ENCODE measurements at places on chromosomes 2 and 18.

GRCh38 chr18:48797841-48798255 is 152.9 kb downstream of the SMAD7 start:
- H3K4me1 ChIP-seq: peaks cover 2% of the 10 kb centered on the region
- no peak overlapping the region for H3K27ac ChIP-seq
- H3K4me3 ChIP-seq: no peak overlapping the region
- DNase-seq: no peak
- no peaks in the 10 kb centered on the region for H3K36me3 ChIP-seq
- peaks cover 2% of the 10 kb centered on the region for H3K27me3 ChIP-seq

- DNase-seq: no peak
- H3K4me3 ChIP-seq: no peak overlapping the region
- peak overlapping the region; percentile 91 for H3K27ac ChIP-seq
- H3K4me1 ChIP-seq: peaks cover 28% of the 10 kb centered on the region
- H3K36me3 ChIP-seq: peaks cover 1% of the 10 kb centered on the region
Observed at GRCh38 chr2:69734035-69734611, 7.8 kb upstream of the ANXA4 start.

DNA sequence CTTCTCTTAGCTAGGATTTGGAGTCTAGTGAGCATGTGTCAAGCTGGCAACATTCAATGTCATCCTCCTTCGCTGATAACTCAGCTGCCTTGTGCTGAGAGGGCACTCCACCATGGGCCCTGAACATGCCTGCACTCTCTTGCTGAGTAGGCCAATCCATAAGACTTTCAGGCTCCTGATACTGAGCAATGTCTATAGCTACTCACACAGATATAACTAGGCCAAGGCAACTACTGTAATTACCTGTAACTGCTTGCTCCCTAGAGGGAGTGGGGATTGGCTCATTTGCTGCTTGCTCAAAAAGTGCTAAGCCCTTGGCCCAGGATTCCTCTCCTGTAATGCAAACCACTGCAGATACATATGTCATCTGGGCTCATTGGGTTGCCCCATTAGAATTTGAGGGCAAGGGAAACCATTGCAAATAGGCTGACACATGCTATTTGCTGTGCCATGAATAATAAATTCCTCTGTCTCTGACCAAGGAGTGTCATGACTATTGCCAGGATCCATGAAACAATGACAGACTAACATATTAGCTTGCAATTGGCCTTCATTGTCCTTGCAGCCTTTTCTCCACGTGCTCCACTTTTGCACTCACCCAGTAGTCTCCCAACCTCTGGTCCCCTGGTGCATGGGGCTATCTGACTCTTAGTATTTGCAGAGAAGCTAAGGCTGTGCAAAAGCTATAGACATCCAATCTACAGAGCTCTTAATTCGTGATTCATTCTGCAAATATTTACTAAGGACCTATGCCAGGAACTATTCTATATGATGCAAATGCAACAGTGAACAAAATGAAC is 36.9 kb upstream of the BMPR2 start:
- no peak overlapping the region for H3K27ac ChIP-seq
- H3K27me3 ChIP-seq: no peaks in the 10 kb centered on the region
- H3K4me3 ChIP-seq: no peak overlapping the region
- no peaks in the 10 kb centered on the region for H3K36me3 ChIP-seq

DNA sequence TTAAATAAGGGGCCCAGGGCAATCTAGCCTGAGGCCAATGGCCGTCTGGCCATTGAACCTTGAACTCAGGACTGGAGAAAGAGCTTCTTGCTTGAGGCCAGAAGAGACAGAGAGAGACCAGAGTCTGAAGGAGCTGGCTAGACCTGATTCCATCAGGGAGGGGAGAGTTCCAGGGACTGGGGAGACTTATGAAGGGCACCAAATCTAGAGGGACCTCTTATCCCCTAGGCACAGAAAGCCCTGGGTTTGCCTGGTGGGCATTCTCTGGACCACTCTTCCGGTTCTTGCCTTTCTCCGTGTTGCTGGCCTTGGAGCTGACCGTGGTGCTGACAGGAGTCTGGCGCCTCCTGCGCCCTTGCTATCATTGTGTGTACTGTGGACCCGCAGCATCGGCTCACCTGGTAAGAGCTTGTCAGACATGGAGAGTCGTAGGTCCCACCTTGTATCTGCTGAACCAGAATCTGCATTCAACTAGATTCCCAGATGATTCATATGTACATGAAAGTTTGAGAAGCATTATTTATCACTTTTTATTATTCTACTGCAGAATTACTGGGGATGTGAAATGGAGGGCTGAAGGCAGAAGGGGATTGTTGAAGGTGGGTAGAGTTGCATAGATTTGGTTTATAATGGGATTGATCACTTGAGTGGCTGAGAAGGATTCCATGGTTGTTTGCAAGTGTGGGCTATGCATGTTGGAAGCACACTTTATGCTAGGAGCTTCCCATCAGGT is 4.3 kb upstream of the TRPM8 start:
- H3K36me3 ChIP-seq: no peaks in the 10 kb centered on the region
- no peaks in the 10 kb centered on the region for H3K4me1 ChIP-seq
- no peak overlapping the region for H3K4me3 ChIP-seq
- peak; percentile 72 for DNase-seq
- H3K27ac ChIP-seq: no peak overlapping the region

GRCh38 chr2:219122202-219122980 is 38.2 kb downstream of the NHEJ1 start:
- no peak overlapping the region for H3K4me3 ChIP-seq
- peaks cover 2% of the 10 kb centered on the region for H3K36me3 ChIP-seq
- H3K4me1 ChIP-seq: peaks cover 40% of the 10 kb centered on the region
- DNase-seq: no peak
